ENCODE measurements at places on chromosomes 11 and 22.

DNA sequence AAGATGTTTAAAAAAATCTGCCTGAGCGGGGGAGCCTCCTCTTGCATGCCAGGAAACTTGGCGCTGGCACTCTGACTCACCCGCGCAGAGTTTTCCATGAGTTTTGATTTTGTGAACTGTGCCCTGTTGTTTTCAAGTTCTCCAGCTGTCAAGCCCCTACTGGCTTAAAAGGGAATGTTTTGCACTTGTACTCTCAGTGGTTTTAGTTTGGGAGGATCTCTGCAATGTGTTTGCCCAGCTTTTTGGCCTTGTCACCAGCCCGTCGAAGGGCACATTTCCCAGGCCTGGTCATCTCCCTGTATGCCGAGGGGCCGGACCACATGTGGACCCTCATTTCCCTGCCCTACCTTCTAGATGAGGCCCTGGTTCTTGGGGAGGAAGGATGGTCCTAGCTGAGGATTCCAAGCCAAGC, 12.2 kb downstream of the MRGPRF start:
- DNase-seq, result no peak

DNA sequence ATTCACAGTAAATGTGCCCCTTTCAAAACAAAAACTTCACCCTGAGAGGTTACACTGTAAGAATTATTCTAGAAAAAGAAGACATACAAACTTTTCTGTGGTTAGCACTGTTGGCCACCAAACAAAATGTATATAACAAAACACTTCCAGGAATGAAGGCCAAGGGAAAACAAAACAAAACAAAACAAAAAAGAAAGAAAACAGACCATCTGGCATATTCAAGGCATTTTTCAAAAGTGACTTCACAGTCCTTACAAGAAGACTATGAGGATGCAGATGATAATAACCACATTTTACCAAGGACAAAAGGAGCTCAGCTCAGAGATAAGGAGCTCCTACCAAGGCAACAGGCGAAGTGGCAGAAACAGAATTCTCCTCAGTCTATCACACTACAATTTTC, 24.9 kb downstream of the CTSC start:
- no peak for DNase-seq

DNA sequence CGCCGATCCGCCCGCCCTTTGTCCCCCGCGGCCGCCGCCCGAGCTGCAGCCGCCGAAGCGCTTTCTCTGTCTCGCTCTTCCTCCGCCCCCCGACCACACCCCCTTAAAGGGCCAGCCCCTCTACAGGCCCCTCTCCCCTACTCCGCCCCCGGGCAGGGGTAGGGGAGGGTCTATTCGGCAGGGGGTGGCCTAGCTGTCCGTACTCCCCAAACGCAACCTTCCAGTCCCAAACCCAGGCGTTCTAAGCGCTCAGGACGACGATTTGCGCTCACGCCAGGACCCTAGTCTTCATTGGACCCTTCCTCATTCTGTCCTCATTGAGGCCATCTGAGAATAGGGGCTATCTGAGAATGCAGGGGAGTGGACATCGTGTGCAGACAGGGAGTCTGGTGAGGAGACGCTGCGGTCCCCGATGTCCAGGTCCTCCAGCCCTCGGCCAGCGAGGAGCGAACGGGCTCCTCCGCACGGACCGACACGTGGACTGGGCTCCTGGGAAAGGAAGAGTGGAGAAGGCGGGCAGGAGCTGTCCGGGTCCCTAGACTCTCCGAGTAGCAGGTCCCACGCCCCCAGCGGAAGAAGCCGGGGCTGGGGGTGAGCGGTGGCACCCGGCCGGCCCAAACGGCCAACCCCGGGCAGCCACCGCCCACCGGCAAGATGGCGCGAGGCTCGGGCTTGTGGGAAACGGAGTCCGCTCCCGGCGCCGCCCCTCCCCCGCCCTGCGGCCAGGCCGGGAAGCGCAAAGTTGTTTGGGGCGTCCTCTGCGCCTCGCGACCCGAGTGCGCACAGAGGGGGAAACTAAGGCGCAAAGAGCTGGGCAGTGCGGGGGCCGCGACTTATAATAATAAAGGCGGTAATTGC, at the start of gene PPP1R14B:
TSS of gene PPP1R14B (minus strand) at position 73 of the 858 bp plus-strand sequence. CDS start 270 bp downstream, outside the sequence.
- DNase-seq, result peak; percentile 89

DNA sequence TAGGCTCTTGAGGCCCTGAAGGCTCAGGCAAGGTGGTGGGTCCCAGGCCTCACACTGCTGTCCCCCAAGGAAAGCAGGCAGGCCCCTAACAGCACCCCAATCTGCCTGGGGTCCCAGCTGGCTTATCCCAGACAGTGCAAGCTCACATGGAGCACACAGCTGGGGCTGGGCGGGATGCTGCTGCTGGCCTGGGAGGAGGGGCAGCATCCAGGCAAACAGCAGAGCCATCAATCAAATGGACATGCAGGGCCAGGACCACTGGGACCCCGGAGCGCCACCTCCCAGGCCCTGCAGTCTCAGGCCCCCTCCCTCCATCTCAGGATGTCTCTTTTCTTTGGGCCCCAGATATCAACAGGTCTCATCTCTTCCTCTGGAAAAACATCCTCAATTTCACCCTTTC, 140.3 kb downstream of the BRD1 start:
- no peak for DNase-seq

DNA sequence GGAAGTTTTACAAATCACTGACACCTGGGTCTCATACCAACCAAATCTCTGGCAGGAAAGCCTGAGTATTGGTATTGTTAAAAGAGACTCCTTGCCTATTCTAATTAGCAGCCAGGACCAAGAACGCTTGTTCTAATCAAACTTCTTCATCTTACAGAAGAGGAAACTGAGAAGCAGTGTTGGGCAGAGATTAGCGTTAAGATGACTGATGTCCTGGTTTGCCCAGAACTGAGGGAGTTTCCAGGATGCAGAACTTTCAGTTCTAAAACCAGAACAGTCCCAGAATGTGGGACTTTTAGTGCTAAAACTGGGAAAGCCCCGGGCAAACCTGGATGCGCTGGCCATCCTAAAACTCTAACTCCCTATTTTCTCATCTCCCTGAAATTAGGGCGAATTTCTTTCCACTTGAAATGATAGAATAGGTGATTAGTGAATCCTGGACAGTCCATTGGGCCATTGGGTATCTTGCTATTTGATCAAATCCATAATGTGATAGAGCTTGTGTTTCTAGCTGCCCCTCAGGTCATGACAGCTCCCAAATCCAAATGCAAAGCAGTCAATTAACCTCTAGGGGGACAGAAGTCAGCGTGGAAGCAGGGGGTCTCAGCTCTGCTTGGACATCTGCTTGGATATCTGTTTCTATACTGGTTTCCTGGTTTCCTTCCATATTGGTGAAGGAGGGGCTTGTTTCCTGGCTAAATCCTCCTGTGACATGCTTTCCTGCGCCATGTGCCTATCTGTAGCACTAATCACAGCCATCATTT, 16.0 kb upstream of the TMPRSS13 start:
- no peak for DNase-seq

- DNase-seq, result peak; percentile 21
Measured at GRCh38 chr11:131064373-131064991, 148.2 kb upstream of the SNX19 start.

DNA sequence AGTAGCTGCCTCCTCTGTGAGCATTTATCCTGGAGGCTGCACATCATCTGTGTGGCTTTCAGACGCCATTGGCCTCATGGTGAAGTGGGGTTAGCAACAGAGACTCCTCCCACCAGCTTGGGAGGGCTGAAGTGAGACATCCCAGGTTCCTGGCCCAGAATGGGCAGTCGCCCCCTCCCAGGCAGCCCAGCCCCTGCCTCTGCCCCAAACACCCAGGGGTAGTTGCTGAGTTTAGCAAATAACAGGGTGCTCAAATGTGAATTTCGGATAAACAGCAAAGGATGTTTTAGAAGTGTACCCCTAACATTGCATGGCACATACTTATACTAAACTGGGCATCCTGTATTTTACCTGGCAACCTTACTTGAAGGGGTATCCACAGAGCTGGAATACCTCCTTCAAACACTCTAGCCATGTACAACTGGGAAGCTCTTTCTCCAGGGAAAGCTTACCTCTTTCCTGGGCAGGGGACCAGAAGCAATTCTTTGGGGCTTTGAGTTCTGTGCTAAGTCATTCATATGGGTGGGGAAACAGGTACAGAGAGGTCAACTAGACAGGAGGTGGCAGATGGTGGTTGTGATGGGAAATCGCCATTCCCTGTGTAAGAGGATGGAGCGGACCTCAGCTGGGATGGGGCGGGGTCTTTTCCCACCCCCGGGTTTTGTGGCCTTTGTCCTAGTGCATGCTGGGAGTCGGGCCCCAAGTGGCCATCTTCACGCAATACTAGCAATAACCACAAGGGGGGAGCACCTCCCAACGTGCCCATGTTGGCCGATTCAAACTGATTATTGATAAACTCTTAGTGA, 19.3 kb downstream of the MTFP1 start:
- DNase-seq, result peak; percentile 76

DNA sequence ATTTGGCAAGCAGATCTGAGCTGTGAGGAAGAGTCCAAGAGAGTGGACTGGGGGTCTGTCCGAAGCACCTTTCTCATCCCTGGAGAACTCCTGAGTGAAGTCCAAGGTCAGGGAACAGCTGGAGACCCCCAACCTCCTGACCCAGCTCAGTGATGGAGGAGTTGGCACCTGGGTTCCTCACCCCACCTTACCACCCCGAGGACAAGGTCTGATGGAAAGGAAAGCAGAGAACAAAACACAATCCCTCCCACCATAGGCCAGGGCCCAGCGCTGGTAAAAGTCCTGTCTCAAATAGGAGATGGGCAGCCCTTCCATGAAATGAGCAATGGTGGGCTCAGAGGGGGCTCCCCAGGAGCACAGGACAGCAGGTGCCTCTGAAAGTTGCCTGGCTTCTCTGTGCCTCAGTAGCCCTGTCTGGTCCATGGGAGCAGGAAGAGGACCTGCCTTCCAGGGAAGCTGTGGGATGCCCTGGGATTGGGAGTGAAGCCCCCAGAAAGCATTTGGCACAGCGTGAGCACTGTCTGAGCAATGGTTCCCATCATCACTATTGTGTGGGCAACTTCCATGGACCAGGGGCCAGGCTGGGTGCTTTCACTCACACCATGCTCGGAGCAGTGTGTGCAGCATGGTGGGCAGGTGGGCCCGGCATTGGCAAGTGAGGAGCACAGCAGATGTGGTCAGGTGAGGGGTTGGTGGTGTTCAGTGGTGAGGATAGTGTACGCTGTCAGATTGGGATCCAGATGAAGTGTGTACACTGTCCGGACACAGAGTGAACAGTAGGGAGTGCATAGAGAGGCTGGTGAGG, 7.5 kb downstream of the TRIM29 start:
- no peak for DNase-seq

GRCh38 chr11:130932086-130932712, 15.9 kb upstream of the SNX19 start:
- no peak for DNase-seq

DNA sequence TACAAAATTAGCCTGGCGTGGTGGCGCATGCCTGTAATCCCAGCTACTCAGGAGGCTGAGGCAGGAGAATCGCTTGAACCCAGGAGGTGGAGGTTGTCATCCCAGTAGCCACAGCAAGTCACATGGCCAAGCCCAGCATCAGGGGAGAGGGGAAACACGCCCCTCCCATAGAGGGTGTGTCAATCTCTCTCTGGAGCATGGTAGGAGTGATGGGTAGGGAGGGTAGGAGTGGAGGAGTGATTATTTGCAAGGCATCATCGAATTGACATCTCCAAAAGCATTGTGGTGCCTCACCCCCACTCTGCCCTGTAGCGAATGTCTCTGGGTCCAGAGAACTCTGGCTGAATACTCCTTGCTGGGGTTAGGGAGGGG, 6.1 kb upstream of the SSTR3 start:
- no peak for DNase-seq

DNA sequence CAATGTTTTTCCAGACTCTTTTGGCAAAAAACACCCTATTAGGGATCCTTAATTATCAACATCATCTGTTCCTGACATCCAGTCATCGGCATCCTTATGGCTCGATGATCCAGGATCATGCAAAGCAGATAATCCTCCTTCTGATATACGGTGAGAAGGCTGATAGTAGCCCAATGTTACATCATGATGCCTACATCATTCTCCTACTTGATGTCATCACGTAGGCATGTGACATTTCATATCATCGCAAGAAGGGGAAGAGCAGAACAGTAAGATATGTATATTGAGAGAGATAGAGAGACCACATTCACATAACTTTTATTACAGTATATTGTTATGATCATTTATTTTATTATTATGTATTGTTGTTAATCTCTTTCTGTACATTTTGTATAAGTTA, 168.6 kb downstream of the ADAMTS15 start:
- DNase-seq, result no peak

- DNase-seq, result no peak
Measured at GRCh38 chr11:44452827-44453572, 112.5 kb upstream of the CD82 start.

GRCh38 chr11:76201672-76202412, 4.5 kb downstream of the WNT11 start:
- DNase-seq, result no peak

- no peak for DNase-seq
Measured at GRCh38 chr11:110432713-110433392, 3.1 kb downstream of the FDX1 start.

- DNase-seq, result no peak
Measured at GRCh38 chr11:120011836-120012235, 126.1 kb downstream of the TRIM29 start.

GRCh38 chr11:95123556-95123955, 33.9 kb downstream of the ENDOD1 start:
- no peak for DNase-seq

GRCh38 chr11:898143-898511, 12.5 kb downstream of the CHID1 start:
- peak; percentile 7 for DNase-seq
